ENCODE measurements at places on chromosomes 5 and 9. TPM values are rescaled to one million over a fixed set of nuclear protein-coding genes. Genes with fewer than 3 reads are reported as not detected.
A peak's percentile ranks its signal among the peaks of the same experiment; 100 is the strongest.

The SLC1A1 gene
- polyA plus RNA-seq = 0.43 TPM

The SPTAN1 gene
- 30.7 TPM for polyA plus RNA-seq

The TAS2R1 gene
- polyA plus RNA-seq = not detected

- H3K4me3 ChIP-seq = no peak overlapping the region
- peaks cover 23% of the 10 kb centered on the region for H3K4me1 ChIP-seq
- H3K27ac ChIP-seq = no peak overlapping the region
- no peaks in the 10 kb centered on the region for H3K36me3 ChIP-seq
- DNase-seq = no peak
Measured at GRCh38 chr5:72266862-72267261, 53.2 kb downstream of the MRPS27 start.

DNA sequence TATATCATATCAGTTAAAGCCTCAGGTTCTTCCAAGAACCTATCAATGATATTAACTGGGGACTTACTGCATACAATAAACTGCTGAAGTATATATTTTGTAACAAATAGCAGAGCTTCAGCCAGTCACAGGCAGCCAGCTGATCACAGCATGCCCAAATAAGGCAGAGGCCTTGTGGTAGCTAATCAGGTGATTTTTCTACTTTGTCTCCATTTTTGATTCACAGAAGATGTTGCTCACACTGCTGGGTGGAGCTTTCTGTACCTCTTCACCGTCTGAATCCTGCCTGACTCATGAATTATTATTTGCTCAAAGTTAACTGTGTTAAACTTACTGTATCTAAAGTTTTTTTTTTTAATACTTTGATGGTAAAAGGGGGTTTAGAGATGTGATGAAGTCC is 357.4 kb downstream of the PSAT1 start:
- H3K36me3 ChIP-seq = no peaks in the 10 kb centered on the region
- H3K27me3 ChIP-seq = no peaks in the 10 kb centered on the region
- H3K4me1 ChIP-seq = no peaks in the 10 kb centered on the region
- no peak overlapping the region for H3K27ac ChIP-seq
- no peak overlapping the region for H3K4me3 ChIP-seq
- DNase-seq = no peak

DNA sequence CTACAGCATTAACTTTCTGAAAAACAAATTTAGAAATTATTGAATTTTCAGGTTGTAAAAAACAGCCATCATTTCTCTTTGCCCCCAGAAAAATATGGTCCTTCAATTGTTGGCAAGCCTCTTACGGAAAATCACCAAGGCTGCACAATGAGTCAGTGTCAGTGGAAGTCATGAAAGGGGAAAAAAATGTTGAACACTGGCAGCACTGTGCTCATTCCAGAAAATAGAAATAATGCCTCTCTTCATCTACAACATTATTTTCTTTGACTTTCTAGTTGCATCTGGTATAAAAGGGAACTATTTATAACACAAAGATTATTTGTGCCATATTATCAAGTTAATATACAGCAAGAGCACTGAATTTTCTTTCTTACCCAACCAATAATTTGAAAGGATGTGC is 26.7 kb upstream of the STK32A start:
- DNase-seq = no peak
- H3K36me3 ChIP-seq = no peaks in the 10 kb centered on the region
- H3K4me3 ChIP-seq = no peak overlapping the region
- no peak overlapping the region for H3K27ac ChIP-seq
- no peaks in the 10 kb centered on the region for H3K4me1 ChIP-seq

DNA sequence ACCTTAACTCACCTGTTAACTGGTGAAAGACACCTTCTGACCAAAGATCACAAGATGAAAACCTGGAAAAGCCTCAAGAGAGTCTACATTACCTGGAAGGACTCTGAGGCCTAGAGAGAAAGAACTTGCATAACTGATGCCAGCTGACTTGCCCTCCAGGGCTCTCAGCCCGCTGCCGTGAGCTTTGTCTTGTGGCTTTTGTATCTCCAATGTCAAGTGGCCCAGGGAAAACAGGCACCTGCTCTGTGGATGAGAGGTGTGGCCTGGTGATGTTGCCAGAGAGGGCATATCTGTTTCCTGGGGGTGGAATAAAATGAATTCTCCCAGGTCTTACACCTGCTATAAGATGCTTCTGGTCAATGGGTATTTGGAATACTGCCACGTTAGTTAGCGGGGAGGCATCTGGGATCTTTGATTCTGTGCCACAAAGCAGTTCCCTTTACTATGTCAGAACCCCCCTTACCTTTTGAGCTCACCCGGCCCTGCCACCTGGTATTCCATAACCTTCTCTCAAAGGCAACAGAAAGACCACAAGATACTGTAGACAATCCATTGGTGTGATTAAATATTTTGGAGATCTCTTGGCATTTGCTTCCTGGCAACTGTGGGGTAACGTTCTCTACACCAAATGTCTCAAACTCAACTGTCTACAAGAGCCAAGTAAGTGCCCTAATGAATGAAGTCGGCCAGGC is 54.9 kb upstream of the N4BP3 start:
- no peaks in the 10 kb centered on the region for H3K27me3 ChIP-seq
- no peak overlapping the region for H3K27ac ChIP-seq
- H3K4me3 ChIP-seq = no peak overlapping the region
- H3K4me1 ChIP-seq = no peaks in the 10 kb centered on the region
- no peaks in the 10 kb centered on the region for H3K36me3 ChIP-seq
- no peak for DNase-seq

GRCh38 chr5:142183561-142183960 is 75.0 kb downstream of the NDFIP1 start:
- DNase-seq = no peak
- H3K36me3 ChIP-seq = no peaks in the 10 kb centered on the region
- H3K4me3 ChIP-seq = no peak overlapping the region
- no peak overlapping the region for H3K27ac ChIP-seq
- H3K27me3 ChIP-seq = no peaks in the 10 kb centered on the region

GRCh38 chr9:22682961-22683699 is 236.5 kb downstream of the DMRTA1 start:
- H3K4me1 ChIP-seq = peaks cover 19% of the 10 kb centered on the region
- H3K27me3 ChIP-seq = no peaks in the 10 kb centered on the region
- no peaks in the 10 kb centered on the region for H3K36me3 ChIP-seq
- peak overlapping the region; percentile 92 for H3K27ac ChIP-seq
- peak overlapping the region; percentile 27 for H3K4me3 ChIP-seq

DNA sequence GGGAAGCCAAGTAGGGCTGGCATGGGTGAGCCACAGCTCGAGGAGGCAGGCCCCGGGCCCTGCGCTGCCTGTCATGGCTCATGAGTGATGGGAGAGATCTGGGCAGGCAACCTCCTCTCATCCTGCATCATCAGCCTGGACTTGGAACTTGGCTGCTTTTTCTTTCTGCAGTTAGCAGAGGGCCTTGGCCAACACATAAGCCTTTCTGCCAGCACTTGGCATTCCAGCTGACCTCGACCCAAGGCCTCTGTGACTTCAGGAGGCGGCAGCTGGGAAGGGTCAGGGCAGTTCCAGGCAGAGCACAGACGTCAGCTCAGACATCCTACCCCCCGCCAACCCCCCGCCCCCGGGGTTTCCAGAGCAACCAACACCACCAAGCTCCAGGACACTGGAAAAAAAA is 7.6 kb downstream of the S1PR3 start:
- H3K36me3 ChIP-seq = no peaks in the 10 kb centered on the region
- H3K27ac ChIP-seq = no peak overlapping the region
- no peak overlapping the region for H3K4me3 ChIP-seq

DNA sequence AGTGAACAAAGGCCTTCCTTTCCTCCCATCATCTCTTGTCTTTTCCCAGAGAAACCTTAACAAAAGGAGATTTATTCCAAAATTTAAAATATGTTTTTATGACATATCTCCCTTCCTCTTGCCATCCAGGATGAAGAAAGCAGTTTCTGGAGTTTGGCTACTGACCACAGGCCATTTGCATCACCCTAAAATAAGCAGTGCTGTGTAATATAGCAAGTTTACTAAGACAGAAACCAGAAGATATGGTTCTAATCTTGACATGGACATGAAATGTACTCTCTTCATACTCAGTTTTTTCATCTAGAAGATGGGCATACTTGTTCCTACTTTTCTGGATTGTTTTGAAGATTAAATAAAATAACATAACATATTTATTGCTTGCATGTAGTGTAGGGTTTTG is 50.2 kb upstream of the ZFAND5 start:
- H3K27ac ChIP-seq = no peak overlapping the region
- no peak overlapping the region for H3K4me3 ChIP-seq
- DNase-seq = no peak
- H3K4me1 ChIP-seq = no peaks in the 10 kb centered on the region

DNA sequence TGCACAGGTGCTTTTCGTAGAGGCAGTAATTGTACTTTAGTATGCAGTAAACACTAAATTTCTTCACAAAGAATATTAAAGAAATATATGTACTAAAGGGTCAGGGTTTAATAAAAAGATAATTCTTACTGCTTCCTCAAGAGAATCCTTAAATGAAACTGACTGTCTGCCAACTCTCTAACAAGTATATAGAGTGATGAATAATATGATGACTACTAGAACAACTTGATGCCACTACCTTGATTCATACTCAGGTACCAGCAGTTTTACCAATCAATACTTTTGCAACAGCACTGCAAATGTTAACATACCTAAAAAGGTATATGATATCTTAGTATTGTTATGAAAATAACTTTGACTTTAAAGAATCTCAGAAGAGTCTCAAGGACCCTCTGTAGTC is 3.8 kb downstream of the YIPF5 start:
- H3K27me3 ChIP-seq = no peaks in the 10 kb centered on the region
- no peak overlapping the region for H3K27ac ChIP-seq

DNA sequence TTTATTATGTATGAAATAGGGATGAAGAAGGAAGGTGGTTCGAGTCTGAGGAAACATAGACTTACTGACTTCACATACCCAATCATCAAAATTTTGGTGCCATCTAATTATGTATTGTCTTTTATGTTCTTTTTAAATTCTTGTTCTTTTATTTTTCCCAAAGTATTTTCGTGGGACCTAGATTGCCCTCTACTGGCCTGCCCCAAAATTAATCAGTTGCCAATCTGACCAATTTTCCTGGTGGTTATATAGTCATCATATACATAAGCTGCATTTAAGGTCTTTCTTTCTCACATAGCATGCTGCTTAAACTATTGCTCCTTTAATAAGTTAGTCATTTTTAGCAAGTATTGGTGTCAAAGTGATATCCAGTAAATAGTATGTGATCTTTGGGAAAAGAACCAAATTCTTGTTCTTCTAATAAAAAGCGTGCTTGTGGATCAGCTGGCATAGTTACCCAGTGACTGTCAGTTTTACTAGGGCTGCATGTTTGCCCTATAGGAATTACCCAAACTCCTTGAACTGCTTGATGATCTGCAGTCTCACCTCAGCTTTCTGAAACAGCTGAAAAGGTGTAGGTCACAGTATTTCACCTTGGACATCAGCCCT is 223.5 kb downstream of the SH3GL2 start:
- no peaks in the 10 kb centered on the region for H3K4me1 ChIP-seq
- no peak overlapping the region for H3K27ac ChIP-seq
- H3K27me3 ChIP-seq = no peaks in the 10 kb centered on the region
- no peak overlapping the region for H3K4me3 ChIP-seq
- H3K36me3 ChIP-seq = no peaks in the 10 kb centered on the region
